IPS-NIHi11 (cell line): ENCODE measurements at places on chromosomes 1 and 21.

DNA sequence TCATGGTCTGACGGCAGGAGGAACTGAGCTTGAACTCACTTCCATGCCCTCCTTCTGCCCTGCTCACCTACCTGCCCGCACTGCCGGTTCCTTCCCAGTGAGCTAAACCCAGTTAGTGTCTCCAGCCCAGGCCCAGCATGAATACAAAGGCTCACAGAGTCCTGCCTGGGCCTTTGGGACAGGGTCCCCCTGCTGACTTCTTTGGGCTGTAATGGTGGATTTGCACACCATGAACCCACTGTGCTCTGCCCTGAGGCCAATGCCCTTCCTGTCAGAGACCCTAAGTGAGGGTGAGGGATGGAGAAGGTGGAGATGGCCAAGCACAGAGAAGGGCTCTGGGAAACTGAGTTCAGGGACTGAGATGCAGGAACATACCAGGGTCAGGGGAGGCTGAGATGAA is 153.4 kb downstream of the PCP4 start:
- no peak for DNase-seq

GRCh38 chr1:17045634-17046333 is 8.0 kb downstream of the SDHB start:
- peak; percentile 62 for DNase-seq

DNA sequence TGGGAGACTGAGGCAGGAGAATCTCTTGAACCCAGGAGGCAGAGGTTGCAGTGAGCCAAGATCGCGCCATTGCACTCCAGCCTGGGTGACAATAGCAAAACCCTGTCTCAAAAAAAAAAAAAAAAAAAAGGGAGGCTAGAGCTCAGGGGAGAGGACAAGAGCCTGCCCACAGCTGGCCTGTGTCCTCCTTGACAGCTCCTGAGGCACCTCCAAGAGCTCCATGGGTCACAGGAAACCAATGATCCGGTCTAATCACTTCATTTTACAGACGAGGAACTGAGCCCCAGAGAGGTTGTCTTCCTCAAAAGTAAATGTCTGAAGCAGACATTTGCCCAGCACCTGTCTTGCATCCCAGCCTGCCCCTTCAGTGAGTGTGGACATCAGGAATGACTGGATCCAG is 49.4 kb downstream of the NID1 start:
- no peak for DNase-seq

- DNase-seq: no peak
Observed at GRCh38 chr21:45285266-45285931, 2.3 kb downstream of the POFUT2 start.

GRCh38 chr1:198892065-198892464 is 253.2 kb downstream of the PTPRC start:
- peak; percentile 7 for DNase-seq

DNA sequence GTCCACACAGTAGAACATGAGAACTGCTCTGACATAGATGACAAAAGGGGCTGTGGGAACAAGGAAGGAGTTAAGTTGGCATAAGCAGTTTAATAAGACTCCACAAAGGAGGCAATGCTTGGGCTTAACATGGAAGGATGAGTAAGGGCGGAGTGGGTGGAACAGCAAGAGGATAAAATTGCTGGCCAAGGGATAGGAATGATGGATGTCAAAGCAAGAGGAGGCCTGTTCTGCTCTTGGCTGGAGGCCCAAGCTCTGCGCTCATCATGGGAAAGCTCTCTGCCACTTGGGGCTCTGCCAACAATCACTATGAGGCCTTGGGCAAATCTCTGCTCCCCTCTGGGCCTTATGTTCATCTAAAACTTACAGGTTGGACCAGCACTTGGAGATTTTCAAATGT is 98.3 kb upstream of the CAMK1G start:
- no peak for DNase-seq

GRCh38 chr1:2376261-2376741 is 15.1 kb downstream of the MORN1 start:
- no peak for DNase-seq

DNA sequence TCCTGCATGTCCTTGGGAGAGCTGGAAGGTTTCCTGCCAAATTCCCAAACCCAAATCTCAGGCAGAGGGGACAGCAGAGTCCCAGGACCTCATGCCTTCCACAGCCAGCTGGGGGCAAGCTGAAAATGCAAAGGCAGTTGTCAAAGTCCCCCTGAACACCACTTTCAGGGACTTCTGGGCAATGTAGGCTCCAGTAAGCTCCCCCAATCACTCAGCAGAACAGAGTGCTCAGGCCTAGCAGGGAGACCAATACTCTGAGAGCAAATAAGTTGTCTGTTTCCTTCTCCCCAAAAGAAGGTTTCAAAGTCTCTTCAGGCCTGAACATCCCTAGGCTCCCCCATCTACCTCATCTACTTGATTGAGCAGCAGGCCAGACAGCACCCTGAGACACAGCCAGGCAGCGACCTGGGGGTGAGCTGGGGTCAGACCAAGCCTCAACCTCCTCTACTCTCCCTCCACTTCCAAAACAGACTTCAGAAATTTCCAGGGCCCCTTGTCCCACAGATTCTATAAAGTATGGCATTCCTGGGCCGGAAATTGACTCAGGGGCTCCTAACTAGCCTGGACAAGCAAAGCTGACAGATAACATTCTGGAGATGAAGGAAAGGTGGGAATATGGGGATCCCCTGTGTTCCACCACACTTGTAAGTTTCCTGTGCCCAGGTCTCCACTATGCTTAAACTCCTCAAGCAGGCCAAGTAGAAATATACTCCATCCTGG is 1.9 kb downstream of the SLC9A1 start:
- no peak for DNase-seq

GRCh38 chr1:193787061-193787460 is 600.6 kb upstream of the B3GALT2 start:
- DNase-seq: no peak

- DNase-seq: no peak
Observed at GRCh38 chr1:18198260-18198659, 90.7 kb downstream of the IGSF21 start.

GRCh38 chr1:6349254-6349943 is 44.2 kb downstream of the ACOT7 start:
- DNase-seq: no peak

DNA sequence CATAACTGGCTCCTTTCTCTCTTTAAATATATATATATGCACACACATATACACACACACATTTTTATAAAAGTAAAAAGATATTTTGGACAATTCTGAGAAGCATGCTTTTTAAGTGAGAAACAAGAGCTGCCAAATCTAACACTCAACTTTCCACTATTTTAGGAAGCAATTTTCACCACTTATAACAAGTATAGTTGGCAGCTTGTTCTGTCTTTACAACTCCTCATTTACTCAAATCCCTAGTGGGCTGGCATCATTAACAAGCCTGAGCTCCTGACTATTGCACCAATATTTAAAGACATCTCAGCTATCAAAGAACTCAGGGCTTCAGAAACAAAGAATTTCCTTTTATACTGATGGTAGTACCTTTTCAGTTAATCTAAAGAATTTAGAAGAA is 76.6 kb downstream of the RAB3GAP2 start:
- DNase-seq: no peak

DNA sequence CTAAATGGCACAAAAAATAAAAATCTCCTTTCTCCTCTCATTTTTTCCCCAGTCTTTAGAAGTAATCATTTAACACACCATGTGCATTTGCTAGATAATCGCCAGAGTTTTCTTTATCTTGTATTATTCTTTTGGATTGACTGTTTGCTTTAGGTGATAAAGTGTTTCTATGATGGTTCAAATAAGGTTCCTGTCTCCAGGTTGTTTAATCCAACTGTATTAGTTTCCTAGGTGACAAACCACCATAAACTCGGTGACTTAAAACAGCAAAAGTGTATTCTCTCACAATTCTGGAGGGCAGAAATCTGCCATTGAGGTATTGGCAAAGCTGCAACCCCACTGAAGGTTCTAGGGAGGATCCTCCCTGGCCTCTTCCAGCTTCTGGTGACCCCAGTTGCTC is 51.6 kb upstream of the B3GALT5 start:
- no peak for DNase-seq

GRCh38 chr1:103387898-103388297 is 137.6 kb upstream of the RNPC3 start:
- DNase-seq: no peak

DNA sequence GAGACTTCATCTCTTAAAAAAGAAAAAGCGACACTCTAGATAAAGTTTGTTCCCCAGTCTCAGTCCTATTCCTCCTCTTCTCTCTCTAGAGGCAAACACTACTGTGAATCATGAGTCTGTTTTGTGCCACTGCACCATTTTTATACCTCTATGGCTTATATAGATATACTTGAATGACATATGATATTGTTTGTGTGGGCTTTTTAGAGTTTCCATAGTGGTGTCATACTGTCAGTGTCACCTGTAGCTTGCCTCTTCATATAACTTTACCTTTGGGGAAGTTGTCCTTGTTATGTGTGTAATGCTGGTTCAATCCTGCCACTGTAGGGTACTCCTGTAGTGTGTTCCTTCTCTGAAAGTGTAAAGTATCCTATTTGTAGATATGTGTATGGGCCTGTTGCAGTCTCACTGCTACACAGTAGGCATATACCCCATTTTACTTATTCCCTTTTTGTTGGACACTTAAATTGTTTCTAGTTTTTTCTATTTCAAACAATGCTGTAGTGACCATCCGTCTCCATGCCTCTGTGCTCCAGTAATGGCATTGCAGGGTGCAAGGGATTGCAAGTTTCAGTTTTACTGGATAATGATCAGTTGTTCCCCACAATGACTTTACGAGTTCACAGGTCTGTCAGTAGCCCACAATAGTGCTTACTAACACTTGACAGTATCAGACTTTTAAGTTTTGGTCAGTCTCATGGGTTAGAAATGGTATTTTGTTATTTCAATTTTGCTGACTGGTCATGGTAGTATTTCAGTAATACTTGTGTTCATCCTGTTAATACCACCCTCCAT is 2.7 kb downstream of the PRMT2 start:
- no peak for DNase-seq

- DNase-seq: no peak
Observed at GRCh38 chr21:32371913-32372314, 20.9 kb downstream of the URB1 start.

- no peak for DNase-seq
Observed at GRCh38 chr1:163205513-163205912, 2.8 kb upstream of the RGS5 start.

DNA sequence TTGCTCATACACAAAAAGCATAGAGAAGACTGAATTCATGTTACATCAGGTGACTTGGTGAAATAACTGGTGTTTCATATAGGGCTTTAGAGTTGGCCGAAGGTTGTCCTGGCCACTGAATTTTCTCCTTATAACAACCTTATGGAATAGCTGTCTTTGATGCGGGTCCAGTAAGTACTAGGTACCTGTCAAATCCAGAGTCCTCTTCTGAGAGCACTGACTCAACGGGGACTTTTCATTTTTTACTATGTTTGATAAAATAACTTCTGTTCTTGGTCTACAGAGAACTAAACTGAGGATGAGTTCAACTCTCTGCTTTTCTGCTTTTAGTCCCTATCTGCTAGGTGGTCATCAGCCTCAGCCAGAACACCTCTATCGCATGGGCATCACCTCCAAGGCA is 76.1 kb upstream of the JAK1 start:
- DNase-seq: no peak

DNA sequence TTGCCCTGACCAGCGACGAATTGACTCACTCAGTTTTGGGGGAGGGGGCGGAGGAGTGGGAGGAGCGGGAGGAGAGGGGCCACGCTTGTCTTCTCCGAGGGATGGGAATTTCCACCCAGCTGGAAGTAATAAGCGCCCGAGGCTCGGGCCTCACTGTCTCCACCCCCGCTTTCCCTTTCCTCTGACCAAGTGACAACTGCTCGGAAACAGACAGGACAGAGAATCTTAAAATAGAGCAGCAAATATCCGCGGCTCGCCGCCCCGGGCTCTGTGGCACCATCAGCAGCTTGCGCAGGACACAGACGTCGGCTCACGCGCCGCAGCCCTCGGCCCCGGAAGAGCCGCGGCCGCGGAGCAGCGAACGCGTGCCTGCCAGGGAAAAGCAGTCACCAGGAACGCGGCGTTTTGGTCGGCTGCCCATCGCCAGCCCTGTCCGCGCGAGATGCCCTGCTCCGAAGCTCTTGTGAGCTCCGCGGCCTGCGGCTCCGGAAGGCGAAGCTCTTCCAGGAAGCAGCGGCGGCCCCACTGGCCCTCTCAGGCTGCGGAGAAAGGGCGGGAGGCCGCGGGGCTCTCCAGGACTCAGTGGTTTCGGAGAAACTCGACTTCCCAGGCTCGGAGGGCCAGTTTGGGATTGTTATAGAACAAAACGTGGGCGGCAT is 10.7 kb upstream of the RGS16 start:
- peak; percentile 47 for DNase-seq

DNA sequence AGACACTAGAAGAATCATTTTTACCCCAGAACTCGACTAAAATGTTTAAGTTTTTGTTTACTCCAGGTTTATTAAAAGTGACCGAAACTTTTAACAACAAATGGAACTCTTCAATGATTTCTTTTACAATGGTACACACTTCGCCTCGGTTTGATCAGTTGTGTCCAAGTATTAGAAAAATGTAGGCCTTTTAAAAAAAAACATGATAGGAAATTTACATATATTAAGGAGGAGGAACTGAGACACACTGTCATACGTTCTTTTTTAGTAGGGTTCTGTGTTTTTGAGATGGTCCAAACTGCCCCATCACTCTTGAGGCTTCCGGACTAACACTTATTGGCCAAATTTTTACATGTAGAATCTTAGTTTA is 1.3 kb downstream of the PRDM2 start:
- no peak for DNase-seq

- no peak for DNase-seq
Observed at GRCh38 chr1:183043872-183044854, 20.9 kb downstream of the LAMC1 start.

DNA sequence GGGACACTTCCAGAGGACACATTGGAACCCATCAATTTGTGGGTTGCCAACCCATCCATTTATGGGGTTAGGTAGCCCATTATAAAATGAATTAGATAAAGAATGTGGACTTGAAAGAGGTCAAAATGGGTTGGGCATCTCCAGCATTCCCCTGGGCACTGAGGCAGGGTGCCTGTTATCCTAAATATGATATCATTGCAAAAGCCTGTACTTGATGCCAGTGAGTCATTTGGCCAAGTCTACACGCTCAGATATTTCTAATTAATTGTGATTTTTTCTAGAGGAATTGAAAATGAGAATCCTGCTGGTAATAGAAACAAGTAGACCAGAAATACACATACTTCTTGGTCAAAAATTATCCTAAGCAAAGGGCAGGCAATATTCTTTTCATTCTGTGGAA is 21.9 kb upstream of the NBL1 start:
- no peak for DNase-seq

GRCh38 chr1:153921803-153922075 is 1.0 kb downstream of the GATAD2B start:
- DNase-seq: no peak

- peak; percentile 49 for DNase-seq
Observed at GRCh38 chr21:33642896-33643657, 776 bp downstream of the ITSN1 start.

GRCh38 chr1:15328351-15329103 is 81.2 kb upstream of the EFHD2 start:
- no peak for DNase-seq
